ENCODE measurements at places on chromosomes 3 and 15.

DNA sequence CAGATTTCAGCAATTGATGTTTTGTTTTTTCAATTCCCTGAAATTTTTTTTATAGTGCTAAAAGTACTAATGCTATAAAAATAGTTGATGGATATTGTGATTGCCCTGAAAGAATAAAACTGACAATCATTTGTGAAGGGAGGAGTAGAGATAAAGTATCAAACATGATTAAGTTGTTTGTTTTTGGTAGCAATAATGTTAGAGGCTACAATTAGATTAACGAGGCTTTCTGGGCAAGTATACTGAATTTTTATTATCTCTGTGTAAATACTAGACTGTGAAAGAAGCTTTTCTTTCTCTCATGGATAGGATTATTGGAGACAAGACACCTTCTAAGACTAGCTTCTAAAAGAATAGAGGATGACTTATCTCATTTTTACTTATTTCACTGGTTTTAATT, 15.6 kb downstream of the NR1D2 start:
- DNase-seq = no peak

DNA sequence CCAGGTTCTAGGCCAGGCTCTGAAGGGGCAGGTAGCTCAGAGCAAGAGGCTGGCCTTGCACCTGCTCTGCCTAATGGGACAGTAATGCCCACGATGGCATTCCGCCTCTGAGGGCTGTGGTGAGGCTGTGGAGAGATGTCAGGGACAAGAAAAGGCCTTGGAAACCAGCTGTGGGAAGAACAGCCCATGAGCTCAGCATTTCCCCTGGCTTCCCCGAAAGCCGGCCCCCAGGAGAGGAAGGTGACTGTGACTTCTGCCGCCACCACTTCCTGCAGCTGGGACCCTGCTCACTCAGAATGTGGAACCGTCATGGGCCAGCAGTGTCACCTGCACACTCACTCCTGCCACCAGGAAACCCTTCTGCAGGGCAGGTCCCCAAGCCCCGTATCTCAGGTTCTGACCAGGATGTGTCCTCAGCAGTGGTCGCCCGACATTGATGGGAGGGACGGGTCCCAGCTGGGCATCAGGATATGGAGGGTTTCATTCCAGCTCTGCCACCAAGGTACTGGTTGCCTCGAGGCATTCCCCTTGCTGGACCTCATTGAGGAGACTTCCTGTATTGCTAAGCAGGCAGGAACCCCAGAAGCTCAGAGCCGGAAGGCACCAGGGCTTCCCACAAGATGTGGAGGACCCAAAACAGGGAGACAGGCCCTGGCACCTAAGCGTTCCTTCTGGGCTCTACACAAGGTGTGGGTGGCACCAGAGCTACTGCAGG, 30.7 kb downstream of the SEMA7A start:
- no peak for DNase-seq

DNA sequence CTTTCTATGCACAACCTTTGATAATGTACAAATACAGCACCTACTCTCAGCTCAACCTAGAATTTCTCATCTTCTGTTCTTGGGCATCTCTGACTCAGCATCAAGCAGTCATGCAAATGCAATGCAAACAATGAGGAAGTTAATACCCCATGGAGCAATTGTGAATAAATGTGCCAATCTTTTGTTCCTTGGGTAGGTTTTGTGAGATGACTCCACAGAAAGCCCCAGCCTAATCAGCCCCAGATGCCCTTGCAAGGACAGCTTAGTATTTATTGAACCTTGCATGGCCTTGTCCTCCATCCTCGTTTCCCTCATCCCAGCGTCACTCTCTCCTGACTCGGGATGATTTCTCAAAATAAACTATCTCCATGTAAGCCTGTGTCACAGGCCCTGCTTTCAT, 494.7 kb upstream of the NECTIN3 start:
- peak; percentile 54 for DNase-seq

DNA sequence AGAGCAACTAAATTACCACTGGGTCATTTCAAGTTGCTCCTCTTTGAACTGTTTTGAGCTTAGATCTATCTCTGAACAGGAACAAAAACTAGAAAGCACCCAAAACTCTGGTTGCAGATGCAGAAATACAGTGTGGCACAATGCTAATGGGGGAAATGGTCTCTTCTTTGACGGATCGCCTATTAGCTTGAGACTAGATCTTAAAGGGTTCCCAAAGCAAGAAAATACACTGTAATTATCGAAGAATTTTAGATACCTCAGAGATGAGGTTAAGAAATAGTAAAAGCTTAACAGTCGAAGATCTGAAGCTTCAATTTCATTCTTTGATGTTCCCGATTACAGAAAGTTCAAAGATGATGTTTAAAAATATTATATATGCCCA, 818 bp downstream of the PPP1R2 start:
- no peak for DNase-seq

- no peak for DNase-seq
These were observed 61.0 kb downstream of the TRAK1 start for GRCh38 chr3:42152193-42152592.

GRCh38 chr3:194176274-194176991, 40.5 kb downstream of the HES1 start:
- DNase-seq = no peak

GRCh38 chr3:191500892-191501291, 39.9 kb downstream of the PYDC2 start:
- DNase-seq = no peak

GRCh38 chr3:81989758-81990157, 228.3 kb upstream of the GBE1 start:
- no peak for DNase-seq

DNA sequence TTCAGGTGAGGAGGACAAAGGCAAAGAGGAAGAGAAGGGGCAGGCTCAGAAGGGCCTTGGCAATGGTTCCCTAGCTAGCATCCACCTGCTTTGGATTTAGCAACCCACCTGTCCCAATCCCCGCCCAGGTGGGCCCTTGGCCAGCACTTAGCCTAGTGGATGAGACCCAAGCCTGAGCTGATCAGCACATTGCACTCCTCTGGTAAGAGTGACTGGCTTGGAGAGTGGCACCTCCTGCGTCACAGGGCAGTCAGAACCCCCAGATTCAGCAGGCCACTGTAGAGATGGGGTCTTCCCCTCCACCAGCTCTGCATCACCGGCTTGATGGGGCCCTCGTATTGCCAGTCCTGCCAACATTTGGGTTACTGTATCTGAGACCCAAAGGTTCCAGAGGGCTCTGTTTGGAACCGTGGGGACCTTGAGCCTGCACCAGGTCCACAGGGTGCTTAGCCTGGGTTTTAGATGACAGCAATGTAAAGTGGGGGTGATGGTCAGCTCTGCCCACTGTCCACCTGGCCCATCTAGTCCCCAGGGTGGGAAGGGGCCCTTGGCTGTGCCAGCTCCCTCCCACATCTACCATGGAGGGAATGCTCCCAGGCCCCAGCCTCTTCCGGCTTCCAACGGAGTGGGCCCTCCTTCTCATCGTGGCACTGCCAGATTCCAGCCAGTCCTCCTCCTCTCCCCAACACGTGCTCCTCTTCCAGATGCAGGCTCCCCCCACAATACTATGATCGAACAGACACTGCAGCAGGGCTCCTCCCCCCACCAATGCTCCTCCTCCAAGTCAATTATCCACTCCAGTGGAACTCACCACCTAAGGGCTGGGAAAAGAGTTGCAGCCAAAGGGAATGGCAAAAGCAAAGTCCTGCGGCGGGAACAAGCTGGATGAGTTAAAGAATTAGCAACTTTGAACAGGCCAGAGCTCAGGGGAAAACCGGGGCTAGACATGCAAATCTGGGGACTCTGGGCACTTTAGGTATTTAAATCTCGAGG, 45.7 kb downstream of the LHFPL4 start:
- DNase-seq = no peak

DNA sequence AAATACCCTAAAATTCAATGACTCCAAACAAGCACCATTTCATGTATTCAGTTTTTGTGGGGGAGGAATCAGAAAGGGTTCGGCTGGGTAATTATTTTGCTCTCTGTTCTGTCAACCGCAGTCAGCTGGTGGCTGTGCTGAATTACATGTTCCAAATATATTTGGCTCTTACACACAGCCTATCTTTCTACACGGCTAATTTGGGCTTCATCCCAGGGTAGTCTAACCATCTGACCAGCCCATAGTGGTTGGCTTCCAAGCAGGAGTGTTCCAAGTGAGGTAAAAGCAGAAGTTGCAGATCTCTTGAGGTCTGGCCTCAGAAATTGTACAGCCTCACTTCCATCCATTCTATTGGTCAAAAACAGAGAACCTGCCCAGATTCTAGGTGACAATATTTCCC, 760.8 kb upstream of the SEMA6D start:
- DNase-seq = no peak

GRCh38 chr15:81106560-81106959, 27.5 kb upstream of the CFAP161 start:
- peak; percentile 71 for DNase-seq

DNA sequence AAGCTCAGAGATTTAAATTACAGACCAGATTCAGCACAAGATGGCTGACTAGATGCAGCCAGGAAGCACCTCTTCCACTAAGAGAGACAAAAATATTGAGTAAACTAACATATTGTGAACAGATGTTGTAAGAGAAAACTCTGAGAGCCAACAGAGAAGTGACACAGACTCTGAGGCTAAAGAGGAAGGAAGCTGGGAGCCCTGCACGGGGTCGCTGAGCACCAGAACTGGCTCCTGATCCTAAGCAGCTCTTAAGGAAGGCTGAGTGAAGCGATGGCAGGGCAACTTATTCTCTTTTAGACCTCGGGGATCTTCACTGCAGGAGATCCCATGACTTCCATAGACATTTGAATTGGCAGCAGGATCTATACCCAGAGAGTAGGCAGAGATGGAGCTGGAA, 578.0 kb upstream of the GRM7 start:
- no peak for DNase-seq
